ENCODE measurements at places on chromosomes 2 and 18.

DNA sequence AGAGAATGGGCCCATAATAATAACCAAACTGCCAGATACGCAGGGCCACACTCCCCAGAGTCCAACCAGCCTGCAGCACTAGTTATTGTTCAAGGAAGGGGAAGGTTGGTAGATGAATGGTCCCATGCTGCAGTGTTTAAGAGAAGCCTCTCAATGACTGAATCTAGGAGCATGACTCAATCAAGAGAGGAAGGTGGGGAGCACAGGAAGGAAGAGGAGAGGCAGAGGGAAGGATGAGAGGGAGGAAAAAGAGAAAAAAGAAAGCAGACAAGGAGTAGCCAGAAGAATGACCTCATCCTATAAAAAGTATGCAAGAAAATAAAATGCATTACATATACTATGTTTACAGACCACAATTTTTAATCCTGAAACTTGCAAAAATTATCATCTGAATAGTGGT lies 174.5 kb downstream of the TCF4 start:
- DNase-seq = peak; percentile 69

DNA sequence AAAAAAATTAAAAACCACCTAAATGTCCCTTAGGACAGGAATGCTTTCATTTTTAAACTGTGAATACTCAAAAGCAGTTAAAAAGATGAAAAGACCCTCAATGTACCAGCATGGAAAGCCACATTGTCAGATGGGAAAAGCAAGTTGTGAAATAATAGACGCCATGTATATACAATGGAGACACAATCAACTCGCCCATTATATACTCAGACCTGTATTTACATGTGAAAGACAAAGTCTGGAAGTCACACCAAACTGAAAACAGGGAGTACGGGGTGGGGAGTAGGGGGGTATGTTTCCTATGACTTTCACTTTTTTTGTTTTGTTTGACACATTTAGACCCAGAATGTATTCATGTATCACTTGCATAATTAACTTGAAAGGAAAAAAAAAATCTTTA lies 75.6 kb downstream of the CELF4 start:
- no peak for DNase-seq

DNA sequence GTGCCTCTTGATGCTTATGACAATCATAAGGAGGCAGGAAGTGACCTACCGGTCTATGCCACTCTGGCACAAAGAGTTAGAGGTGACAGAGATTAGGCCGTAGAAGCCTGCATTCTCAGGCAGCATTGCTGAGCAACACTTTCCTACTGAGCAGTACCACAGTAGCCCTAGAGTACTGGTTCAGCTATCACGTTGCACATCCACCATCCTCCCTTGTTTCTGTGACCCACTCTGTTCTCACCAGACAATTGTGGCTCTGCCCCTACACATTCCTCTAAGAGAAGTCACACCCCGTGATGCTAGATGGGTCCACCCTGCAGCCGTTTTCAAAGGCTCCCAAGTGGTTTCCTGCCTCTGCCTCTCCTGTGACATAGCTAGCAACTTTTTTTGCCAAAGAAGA lies 22.6 kb upstream of the SUCLG1 start:
- peak; percentile 77 for DNase-seq

GRCh38 chr18:63648241-63648640 lies 4.2 kb upstream of the SERPINB4 start:
- peak; percentile 82 for DNase-seq

- DNase-seq = no peak
These were observed 261.5 kb downstream of the MYCN start for GRCh38 chr2:16201848-16202247.

GRCh38 chr18:26414901-26415440 lies 133.4 kb downstream of the KCTD1 start:
- DNase-seq = peak; percentile 76

All from fibroblast of skin of right biceps (primary cell).